ENCODE measurements at places on chromosomes 2 and 18.

DNA sequence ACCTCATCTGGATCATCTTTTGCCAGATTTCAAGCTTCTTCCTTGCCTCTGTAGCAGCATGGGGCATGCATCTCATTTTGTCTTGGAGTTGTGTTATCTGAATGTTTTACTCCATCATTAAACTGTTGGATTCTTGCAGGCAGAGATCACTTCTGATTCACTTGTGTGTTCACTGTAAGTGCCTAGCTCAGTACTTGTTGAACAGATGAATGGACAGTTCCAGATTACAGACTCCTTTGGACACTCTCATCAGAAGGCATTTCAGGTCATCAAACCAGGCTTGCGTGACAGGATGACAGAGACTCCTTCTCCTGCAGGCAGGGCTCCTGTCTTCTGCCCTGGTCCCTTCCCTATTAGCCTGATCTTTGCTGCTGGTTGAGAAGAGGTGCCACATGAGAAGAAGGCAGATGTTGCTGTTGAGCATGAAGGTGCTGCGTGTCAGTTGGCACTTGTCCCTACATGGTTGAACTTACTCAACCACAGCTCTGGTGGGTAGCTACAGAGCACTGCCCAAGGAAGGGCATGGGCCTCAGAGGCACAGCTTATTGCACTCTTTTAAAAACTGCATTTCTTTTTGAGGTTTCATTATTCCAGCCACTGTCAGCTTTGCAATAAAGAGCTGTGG, 58.9 kb downstream of the INPP4A start:
- DNase-seq = no peak

DNA sequence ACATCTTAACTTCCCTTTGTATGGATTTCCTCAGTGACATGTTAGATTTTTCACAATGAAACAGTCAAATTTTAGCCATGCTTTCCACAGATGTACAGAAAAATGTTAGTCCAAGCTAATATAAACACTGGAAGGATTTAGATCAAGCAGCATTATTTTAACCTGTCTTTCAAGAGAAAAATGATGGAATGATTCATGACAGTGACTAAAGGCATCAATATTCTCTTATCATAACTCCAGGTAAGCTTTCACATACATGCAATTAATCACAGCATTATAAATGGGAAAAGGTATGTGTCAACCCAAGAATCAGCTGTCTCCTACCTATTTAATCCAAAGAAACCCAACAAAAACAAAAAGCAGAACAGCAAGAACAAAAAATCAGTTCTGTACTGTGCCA, 92.7 kb downstream of the NCKAP5 start:
- DNase-seq = no peak

DNA sequence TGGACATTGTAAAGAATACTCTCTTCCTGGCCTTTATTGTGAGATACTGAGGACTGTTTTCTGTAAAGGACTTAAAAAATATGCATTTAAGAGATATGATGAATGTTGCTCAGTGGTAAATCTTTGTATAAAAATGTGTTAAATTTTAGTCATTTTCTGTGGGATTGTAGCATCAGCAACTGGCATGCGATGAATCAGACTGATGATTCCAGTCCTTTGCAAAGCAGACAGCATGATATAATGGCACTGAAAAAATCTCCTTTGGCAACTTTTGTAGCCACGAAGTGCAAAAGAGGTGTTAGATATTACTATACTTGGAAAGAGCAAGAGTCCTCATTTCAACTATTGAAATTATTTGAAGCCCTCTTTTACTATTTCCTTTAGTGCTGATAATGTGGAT, 678.7 kb downstream of the PLCL1 start:
- no peak for DNase-seq

GRCh38 chr2:208674919-208675318, 268.3 kb downstream of the PTH2R start:
- no peak for DNase-seq

- DNase-seq = no peak
These were observed 57.4 kb upstream of the EPHA4 start for GRCh38 chr2:221629468-221629867.

DNA sequence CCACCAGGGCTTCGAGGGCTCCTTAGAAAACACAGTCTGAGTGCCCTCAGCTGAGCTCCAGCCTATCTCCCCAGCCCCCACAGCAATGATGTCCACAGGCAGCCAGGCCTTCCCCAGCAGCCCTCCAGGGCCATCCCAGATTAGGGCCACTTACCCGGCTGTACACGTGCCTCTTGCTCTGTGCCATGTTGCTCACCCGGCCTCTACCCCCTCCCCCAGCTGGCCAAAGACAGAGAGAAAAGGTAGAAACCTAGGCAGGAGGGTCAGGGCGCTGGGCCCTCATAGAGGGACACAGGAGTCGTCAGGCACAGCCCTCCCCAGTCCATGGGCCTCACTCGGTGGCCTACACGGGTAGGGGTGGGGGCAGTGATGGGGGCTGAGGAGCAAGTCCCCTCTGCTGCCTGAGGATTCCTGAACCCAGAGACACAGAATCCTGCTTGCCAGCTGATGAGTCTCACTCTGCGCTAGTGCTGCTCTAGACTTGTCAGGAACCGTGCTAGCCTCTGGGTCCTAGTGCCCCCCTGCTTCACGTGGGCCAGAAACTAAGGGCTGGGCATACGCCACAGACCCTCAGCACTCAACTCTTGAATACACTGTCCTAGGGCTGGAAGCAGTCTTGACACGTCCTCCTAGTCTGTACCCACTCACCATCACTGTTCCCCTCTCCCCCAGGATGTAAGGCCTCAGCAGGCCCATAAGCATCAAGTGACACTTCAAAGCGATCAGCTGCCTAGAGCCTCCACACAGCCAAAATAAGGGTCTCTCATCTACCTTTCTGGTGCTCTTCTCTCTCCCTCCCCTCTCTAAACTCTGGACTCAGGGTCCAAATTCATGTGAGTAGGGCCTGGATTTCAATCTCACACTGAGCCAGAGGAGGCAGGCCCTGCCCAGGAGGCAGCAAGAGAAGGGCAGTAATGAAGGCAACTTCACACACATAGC, at the start of gene DCTN1:
DCTN1 (minus strand) TSS at position 461 of the 939 bp plus-strand sequence; CDS start at position 187, 274 bp downstream.
- no peak for DNase-seq

GRCh38 chr2:100818606-100819369, 1.2 kb upstream of the NPAS2 start:
- no peak for DNase-seq

- no peak for DNase-seq
These were observed 5.7 kb downstream of the TRABD2A start for GRCh38 chr2:84875213-84875560.

DNA sequence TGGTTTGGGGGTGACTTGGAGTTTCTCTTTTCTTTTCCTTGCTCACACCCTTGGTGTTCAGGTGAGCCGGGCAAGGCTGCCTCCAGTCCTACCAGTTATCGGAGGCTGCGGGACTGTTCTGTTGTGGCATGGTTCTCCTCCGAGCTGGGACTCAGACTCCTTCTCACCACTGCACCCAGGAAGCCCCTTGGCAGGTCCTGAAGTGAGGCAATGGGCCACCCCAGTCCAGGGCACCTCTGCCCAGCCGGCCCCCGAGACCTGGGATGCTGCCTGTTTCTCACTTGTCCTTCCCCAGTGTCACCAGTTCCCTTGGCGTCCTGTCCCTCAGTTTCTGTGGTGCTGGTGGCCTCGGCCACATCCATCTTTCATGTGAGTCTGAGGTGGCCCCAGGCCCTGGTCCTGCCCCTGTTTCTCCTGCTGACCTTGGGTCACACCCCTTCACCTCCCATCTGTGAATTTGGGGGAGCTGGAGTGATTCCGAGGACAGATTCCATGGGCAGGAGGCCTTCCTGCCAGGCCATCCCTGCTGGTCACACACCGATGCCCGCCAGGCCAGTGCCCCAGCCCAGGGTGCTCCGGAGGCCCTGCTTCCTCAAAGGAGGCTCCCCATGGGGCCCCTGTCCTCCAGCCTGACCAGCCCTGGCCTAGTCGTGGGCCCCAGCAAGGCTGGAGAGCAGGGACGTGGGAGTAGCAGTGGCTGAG, 6.6 kb upstream of the KLHL30 start:
- DNase-seq = no peak

DNA sequence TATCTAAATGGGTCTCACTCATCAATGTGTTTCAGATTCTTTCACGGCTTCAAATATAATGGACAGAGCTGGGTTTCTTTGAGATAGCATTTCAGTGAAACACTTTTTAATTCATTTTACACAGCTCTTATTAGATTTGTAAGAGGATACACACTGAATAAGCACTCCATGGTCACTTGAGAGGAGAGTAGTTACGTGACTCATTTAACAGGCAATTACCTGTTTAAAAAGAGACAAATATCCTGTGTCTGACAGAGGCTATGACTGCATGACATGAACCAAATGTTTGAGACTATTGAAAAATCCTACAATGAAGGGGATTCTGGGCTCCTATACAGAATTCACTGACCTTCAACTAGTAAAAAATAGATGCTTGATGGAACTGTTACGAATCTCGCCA, 786.9 kb downstream of the EPHA4 start:
- DNase-seq = no peak

DNA sequence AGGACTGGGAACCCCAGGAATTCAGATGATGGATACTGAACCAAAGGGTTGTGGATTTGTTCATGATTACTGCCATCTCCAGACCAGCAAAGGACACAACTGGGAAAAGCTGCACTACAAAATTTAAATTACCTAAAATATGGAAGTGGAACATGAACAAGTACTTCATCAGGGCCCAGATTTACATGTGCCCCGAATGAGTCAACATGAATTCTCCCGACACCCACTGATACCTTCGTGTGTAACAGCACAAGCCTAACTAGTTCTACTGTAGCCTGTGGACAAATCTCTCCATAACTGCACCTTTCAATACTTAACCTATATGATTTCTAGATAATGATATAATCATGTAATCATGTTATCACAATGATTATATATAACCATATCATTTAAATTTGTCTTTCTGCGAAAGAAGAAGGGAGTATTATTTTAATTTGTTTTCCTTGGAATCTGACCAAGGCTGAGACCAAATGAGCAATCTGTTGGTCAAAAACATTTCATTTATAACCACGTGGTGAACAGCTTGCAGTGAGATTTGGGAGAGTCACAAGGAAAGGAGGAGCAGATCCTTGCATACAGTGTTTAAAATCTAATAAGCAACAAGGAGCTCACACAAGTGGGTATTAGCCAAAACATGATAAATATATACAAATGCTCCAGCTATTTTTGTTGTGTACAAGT, 70.5 kb downstream of the CACNB4 start:
- DNase-seq = no peak

DNA sequence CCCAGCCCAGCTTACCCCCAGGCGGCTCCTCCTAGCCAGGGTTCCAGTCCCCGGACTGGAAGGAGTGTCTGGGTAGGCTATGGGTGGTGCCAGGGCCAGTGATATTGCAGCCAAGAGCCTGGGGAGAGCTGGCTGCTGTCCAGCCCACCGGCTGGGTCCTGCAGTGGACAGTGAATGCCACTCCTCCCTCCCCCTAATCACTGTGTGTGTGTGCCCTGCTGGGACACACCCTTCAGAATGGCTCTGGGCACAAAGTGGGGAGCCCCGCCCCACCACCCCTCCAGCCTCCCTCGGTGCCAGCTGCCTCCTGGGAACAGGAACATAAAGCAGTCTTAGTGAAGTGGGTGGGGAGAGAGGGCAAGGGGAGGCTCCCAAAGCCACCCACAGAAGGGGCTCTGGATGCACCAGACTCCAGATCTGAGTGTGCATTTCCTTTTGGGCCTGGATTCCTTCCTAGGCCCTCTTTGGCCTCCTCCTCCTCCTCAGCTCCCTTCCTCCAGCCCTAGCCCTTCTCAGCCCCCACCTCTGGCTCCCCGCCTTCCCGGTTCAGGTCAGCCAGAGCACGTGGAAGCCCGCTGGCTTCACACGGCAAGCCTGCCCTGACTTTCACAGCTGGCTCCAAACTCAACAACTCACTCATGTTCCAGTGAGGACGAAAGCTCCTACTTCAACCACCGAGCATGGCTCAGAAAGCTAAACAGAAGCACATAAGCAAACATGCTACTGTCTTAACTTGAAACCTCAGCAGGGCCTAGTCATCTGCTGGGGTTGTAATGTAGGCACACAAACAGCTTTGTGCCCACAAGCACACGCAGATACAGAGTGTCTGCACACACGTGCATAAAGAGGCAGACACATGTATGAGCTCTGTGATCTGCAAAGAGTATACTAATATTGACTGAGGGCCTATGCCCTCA, 209.2 kb upstream of the SMAD2 start:
- DNase-seq = no peak

DNA sequence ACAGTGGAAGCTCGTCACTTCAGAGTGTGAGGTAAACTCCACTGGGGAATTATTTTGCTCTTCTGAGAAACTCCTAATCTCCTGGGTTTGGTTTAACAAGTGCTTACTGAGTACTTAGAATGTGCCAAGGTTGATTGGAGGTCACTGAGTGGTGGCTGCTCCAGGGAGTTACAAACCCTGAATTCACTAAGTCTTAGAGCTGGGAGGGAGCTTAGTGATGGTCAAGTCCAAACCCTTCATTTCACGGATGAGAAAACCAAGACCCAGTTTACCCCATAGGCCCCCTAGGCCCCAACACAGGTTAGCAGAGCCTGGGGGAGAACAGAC, 52.0 kb downstream of the SLC4A5 start:
- DNase-seq = no peak

- DNase-seq = no peak
These were observed 132.8 kb downstream of the TPO start for GRCh38 chr2:1546023-1546591.

DNA sequence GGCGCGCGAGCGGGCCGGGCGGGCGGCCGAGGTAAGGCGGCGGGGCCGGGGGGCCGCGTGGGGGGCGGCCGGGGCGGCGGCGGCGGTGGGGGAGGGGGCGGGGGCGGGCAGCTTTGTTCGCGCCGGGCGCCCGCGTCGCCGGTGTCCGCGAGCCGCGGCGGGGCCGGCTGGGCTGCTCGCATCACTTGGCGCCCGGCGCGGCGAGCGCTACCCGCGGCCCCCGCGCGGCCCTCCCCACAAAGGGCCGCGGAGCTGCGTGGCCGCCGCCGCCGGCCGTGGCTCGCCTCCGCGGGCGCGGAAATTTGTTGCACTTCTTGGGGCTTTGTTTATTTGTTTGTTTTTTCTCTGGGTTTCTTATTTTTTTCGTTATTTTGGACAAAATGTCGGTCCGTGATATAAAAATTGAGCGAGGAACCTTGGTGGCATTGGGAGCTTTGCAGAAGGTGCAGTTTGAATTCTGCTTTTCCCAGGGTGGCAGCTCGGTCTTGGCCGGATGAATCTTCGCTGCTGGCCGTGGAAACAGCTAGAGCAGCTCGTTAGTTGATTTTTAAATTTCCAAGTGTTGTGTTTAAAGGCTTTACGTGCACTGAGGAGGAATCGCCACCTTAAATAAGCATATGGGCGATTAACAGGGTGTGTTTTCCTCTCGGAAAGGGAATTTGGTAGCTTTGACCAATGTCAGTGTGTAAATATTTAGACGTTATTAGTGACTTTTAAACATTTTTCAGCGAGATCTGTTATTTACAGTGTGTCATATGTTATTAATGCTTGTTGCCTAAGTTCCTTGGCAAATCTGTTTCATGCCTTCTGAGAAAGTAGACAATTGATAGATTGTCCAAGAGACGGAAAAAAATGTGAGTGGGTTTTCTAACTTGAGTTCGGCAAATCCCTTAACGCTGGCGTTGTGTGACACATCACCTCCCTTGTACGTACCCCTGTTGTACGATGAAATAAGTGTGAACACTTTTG, 822 bp downstream of the UBE2E3 start:
- DNase-seq = no peak

- no peak for DNase-seq
These were observed 77.1 kb upstream of the COL3A1 start for GRCh38 chr2:188897096-188897495.

- DNase-seq = no peak
These were observed 68.8 kb downstream of the LTBP1 start for GRCh38 chr2:33015421-33016142.
